Activated CD8-positive, alpha-beta T cell treated with anti-CD3 and anti-CD28 coated beads, Interleukin-2, amount 10 ng/mL, durations not matched to agents 7 days and 5 days (primary cell): ENCODE measurements at places on chromosomes 3 and 15.

- peaks cover 13% of the 10 kb centered on the region for H3K27me3 ChIP-seq
- H3K27ac ChIP-seq: no peak overlapping the region
- no peak overlapping the region for H3K4me3 ChIP-seq
Measured at GRCh38 chr3:140736863-140737460, 59.1 kb downstream of the TRIM42 start.

- H3K4me1 ChIP-seq: peaks cover under 1% of the 10 kb centered on the region
- H3K27me3 ChIP-seq: no peaks in the 10 kb centered on the region
- peak; percentile 57 for DNase-seq
Measured at GRCh38 chr15:92082006-92082843, 228.7 kb downstream of the SLCO3A1 start.

GRCh38 chr3:166453478-166453877 is 616.3 kb upstream of the BCHE start:
- no peaks in the 10 kb centered on the region for H3K27me3 ChIP-seq
- H3K27ac ChIP-seq: no peak overlapping the region
- no peaks in the 10 kb centered on the region for H3K4me1 ChIP-seq
- H3K4me3 ChIP-seq: no peak overlapping the region
- DNase-seq: no peak
- no peaks in the 10 kb centered on the region for H3K36me3 ChIP-seq

- DNase-seq: no peak
- H3K36me3 ChIP-seq: peaks cover 85% of the 10 kb centered on the region
- no peak overlapping the region for H3K4me3 ChIP-seq
- no peaks in the 10 kb centered on the region for H3K27me3 ChIP-seq
- H3K4me1 ChIP-seq: peaks cover 15% of the 10 kb centered on the region
- no peak overlapping the region for H3K27ac ChIP-seq
Measured at GRCh38 chr15:43361313-43361903, 9.4 kb downstream of the ZSCAN29 start.

DNA sequence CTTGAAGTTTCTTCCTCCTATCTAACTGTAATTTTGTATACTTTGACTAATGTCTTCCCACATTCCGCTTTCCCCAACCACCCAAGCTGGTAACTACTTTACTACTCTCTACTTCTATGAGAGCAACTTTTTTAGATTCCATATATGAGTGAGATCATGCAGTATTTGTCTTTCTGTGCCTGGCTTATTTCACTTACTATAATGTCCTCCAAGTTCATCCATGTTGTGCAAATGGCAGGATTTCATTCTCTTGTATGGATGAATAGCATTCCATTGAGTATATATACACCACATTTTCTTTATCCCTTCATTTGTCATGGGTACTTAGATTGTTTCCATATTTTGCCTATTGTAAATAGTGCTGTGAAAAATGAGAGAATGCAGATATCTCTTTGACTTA is 78.5 kb upstream of the CCNL1 start:
- DNase-seq: no peak
- no peaks in the 10 kb centered on the region for H3K27me3 ChIP-seq
- no peaks in the 10 kb centered on the region for H3K36me3 ChIP-seq
- H3K4me1 ChIP-seq: peaks cover 4% of the 10 kb centered on the region

DNA sequence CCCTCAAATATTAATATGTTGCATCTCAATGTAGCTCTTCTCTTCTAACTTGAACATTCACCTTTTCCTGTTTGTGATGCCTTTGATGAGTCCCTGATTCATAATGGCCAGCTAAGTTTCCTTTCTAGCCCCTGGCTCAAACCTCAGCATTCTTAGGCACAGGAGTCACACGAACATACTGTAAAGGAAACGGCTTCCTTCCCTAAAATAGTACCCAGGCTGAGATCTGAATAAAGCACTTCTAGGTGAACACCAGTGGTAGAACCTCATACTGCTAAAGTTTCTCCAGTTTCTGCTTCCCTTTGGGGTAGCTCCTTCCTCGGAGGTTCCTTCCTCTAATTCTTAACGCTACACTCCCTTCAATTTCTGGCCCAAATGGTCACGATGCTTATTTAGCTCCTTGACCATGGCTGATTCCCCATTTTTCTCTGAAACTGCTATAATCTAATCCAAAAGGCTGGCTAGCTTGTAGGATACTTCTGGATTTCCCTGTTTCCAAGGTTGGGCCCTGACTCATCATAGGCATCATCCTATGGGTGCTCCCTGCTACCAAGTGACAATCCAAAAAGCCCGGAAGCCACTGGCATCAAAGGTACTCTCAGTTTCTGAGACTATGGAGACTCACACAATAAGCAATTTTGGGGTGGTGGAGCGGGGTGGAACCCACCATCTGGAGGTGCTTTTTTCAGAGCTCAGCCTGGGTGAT is 2.4 kb downstream of the ANAPC13 start:
- no peak for DNase-seq
- H3K27ac ChIP-seq: peak overlapping the region; percentile 30
- peak overlapping the region; percentile 42 for H3K4me3 ChIP-seq
- peaks cover 48% of the 10 kb centered on the region for H3K36me3 ChIP-seq

DNA sequence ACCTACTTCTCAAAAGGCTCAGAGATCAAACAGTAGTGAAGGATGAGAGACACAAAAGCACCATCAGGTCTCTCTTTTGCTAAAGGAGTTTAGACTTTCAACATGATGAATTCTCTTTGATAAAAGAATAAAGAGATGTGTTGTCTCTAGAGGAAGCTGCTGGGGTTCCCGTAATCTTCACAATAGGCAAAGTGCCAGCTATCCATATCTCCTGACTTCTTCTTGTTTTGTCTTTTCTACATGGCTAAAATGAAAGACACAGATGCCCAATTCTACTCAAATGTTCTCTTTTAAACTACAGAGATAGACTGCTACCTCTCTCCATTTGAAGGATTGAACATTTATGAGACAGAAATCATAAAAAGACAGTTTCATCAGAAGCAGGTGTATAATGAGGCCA is 38.4 kb upstream of the TUSC7 start:
- no peak overlapping the region for H3K27ac ChIP-seq
- no peaks in the 10 kb centered on the region for H3K4me1 ChIP-seq
- H3K4me3 ChIP-seq: no peak overlapping the region
- no peak for DNase-seq
- H3K27me3 ChIP-seq: no peaks in the 10 kb centered on the region
- no peaks in the 10 kb centered on the region for H3K36me3 ChIP-seq

DNA sequence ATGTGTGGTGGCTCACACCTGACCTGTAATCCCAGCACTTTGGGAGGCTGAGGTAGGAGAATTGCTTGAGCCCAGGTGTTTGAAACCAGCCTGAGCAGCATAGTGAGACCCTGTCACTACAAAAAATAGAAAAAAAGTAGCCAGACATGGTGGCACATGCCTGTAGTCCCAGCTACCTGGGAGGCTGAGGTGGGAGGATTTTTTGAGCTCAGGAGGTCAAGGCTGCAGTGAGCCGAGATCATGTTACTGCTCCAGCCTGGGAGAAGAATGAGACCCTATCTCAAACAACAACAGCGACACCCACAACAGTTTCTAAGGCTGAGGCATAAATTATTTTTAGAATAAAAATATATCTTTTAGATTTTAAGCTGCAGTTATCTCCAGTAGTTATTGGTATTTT is 6.3 kb downstream of the APPL1 start:
- DNase-seq: no peak
- peaks cover 19% of the 10 kb centered on the region for H3K4me1 ChIP-seq
- H3K27me3 ChIP-seq: no peaks in the 10 kb centered on the region
- peaks cover 15% of the 10 kb centered on the region for H3K36me3 ChIP-seq
- H3K27ac ChIP-seq: no peak overlapping the region

DNA sequence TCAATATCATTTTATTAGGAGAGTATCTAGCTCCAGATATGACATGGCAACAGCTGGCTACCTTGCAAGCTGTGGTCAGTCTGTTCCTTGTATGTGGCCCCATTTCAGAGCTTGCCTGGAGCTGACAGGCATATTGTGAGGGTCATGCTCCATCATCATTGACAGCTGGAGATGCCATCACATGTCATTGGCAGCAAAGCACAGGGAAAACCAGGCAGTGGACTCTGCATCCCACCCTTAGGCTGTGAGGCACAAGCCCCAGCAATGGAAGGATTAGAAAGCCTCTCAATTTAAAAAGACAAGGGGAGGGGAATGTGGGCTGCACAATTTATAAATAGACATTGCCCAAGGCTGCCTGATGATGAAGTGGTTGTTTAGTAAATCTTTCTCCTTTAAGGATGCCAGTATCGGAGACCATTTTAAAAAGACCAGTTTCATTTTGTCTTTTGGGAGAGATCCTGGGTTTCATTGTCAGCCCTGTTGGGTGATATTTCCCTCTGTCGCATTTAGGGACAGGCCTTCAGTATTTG is 27.9 kb downstream of the LNP1 start:
- peaks cover 3% of the 10 kb centered on the region for H3K27me3 ChIP-seq
- no peaks in the 10 kb centered on the region for H3K36me3 ChIP-seq
- H3K27ac ChIP-seq: no peak overlapping the region
- no peak overlapping the region for H3K4me3 ChIP-seq
- H3K4me1 ChIP-seq: no peaks in the 10 kb centered on the region

GRCh38 chr3:150640256-150640655 is 37.1 kb downstream of the SELENOT start:
- H3K36me3 ChIP-seq: peaks cover 2% of the 10 kb centered on the region
- peaks cover 13% of the 10 kb centered on the region for H3K27me3 ChIP-seq
- peaks cover 25% of the 10 kb centered on the region for H3K4me1 ChIP-seq
- H3K27ac ChIP-seq: no peak overlapping the region
- H3K4me3 ChIP-seq: no peak overlapping the region

- H3K36me3 ChIP-seq: peaks cover 2% of the 10 kb centered on the region
- H3K27ac ChIP-seq: no peak overlapping the region
- H3K27me3 ChIP-seq: peaks cover 20% of the 10 kb centered on the region
- H3K4me1 ChIP-seq: peaks cover 29% of the 10 kb centered on the region
- no peak overlapping the region for H3K4me3 ChIP-seq
Measured at GRCh38 chr3:15277861-15278500, 54.4 kb downstream of the SH3BP5 start.

- H3K4me1 ChIP-seq: no peaks in the 10 kb centered on the region
- no peak for DNase-seq
- no peaks in the 10 kb centered on the region for H3K27me3 ChIP-seq
- H3K4me3 ChIP-seq: no peak overlapping the region
- no peak overlapping the region for H3K27ac ChIP-seq
Measured at GRCh38 chr3:156098437-156099035, 21.8 kb upstream of the KCNAB1 start.

DNA sequence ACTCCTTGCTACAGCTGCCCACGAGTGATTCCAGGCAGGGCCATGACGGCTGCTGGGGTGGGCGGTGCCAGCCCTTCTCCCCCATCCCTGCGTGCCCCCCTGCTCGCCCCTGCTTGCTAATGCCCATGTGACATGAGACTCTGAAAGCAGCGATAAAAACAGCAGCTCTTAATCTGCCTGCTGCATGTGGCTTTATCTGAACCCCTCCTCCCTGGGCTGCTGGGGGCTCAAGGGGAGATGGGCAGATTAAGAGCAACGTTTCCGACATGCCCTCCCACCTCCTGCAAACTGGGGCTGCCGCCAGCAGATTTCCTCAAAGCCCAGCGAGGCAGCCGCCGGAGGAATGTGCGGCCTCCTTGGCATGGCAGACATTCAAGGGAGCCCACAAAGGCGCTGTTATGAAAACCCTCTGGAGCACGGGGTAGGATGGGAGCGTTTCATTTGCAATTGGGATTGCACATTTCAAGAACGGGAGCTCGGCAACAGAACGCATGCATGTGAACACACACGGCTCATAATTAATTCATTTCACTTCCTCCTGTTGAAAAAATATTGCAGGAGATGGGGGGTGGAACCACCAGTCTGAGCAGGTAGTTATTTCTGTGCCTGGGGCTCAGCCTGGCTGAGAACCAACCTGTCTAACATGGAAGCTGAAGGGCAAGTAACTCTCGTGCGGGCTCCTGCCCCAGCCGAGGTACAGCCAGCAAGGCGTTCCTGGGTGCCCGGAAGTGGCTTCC is 504.2 kb upstream of the PROK2 start:
- H3K27ac ChIP-seq: no peak overlapping the region
- H3K4me1 ChIP-seq: peaks cover 11% of the 10 kb centered on the region
- H3K4me3 ChIP-seq: peak overlapping the region; percentile 56
- DNase-seq: no peak
- H3K27me3 ChIP-seq: peaks cover 8% of the 10 kb centered on the region
- H3K36me3 ChIP-seq: no peaks in the 10 kb centered on the region

DNA sequence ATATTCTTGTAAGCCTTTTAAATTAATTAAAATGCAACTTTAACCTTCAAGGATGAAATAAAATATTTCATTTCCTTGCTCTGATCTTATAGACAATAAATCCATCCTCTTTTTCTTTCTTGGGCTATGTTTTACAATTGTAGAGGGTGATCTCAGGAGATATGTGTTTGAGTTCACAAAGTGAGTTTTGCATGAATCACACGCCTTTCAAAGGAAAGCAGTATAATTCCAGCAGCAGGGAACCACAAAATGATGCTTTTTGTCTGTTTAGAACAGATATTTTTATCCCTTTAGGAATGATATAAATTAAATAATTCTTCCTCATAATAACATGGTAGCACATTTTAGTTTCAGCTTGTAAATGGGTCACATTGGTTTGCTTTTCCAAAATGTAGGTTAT is 191.2 kb downstream of the SEMA6D start:
- H3K27me3 ChIP-seq: no peaks in the 10 kb centered on the region
- H3K27ac ChIP-seq: no peak overlapping the region
- no peak for DNase-seq
- H3K4me3 ChIP-seq: no peak overlapping the region
- H3K36me3 ChIP-seq: no peaks in the 10 kb centered on the region
